ENCODE measurements at places on chromosomes 11 and 22.

- DNase-seq, result no peak
Observed at GRCh38 chr11:45896422-45896984, 10.6 kb downstream of the FREY1 start.

GRCh38 chr11:47127213-47127612 is 49.5 kb downstream of the ARFGAP2 start:
- no peak for DNase-seq

DNA sequence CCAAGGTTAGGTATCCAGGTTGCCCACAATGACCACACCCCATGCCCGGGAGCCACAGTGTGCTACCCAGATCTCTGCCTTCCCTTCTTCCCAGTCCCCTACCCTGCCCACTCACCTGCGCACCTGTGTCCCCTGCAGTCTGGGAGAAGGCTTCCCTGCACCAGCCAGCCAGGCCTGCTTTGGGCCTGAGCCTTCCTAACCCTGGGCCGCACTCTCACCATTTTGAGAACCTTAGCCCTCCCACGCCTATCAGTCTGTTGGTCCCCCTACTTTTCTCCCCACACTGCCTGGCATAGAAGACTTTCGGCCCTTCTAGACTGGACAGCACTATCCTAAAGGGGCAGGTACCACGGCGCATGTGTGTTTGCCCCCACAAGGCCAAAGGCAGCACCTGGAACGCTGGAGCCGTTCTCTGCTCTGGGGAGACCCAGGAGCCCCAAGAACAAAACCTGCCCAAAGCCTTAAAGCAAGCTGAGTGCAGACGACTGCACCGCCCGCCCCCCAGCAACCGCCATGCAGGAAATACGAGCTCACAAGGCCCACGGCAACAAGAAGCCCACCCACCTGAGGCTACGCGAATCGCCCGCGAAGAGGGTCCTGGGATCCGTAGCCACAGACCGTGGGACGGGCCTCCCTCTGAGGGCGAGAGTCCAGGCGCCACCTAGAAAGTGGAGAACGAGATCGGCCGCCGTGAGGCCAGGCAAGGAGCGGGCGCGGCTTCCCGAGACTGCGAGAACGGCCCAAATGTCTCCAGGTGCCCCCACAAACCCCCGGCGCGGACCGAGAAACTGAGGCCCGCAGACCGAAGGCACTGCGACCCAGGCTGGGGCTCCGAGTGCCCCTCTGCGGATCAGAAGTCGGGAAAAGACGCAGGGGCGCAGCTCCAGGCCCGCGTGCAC is 546 bp downstream of the GNB1L start:
- no peak for DNase-seq

GRCh38 chr22:50189849-50190181 is 4.1 kb downstream of the TRABD start:
- DNase-seq, result no peak

- no peak for DNase-seq
Observed at GRCh38 chr22:20648306-20648903, 125.5 kb upstream of the SERPIND1 start.

- DNase-seq, result no peak
Observed at GRCh38 chr11:60367009-60367408, 11.3 kb upstream of the MS4A7 start.

- DNase-seq, result no peak
Observed at GRCh38 chr22:18075720-18076497, 1.9 kb upstream of the PEX26 start.

DNA sequence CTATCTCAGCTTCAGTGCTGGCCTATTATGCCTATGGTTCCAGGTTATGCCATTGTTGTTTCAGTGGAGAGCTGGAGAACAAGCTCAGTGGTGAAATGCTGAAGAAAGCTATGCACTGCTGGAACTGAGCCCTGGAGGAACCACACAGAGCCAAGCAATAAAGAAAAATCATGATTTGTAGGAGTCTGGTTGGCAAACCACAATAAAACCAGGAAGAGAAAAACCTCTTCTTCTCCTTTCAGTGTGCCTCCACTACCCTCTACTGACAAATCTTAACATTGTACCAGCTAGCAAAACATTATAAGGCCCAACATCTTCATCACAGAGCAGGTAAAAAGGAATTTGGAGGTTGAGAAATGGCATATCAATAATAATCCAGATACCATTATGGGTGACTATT is 5.3 kb downstream of the OR51F2 start:
- no peak for DNase-seq

- no peak for DNase-seq
Observed at GRCh38 chr22:28710576-28711191, 30.9 kb downstream of the CHEK2 start.

DNA sequence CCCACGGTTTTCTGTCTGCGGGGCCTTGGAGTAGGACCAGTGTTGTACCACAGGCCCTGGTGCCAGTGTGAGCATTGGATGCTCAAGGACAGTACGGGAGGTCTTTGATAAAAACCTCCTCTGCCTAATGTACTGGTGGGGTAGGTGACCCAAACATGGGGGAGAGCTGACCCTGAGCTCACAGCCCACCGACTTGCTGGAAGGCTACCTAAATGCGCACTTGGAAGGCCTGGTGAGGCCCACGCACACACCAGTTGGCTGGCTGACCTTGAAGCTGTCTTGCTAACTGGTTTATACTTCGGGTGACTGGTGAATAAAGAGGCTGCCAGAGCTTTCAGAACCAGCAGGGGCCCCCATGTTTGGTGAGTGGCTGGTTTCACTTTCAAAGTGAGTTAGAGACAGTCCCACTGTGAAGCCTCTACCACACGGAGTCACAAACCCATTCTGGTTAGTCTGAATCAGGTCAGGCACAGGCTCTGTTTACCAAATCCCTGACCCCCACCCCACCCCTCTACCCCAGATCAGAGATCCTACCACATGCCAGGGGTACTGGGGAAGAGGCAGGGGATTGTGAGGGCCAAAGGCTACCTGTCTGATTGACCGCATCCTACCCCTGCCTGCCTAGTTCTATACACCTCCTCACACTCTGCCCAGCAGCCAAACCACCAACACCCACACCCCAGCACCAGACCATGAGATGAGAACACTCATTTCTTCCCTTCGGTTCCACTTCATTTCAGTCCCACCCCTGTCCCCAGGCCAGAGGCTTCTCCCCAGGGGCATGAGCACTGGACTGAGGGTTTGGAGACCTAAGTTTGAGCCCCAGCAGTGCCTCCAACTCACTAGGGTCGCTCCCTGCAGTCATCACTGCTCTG is 12.7 kb upstream of the IL2RB start:
- peak; percentile 73 for DNase-seq

GRCh38 chr22:50361688-50362087 is 18.6 kb downstream of the PPP6R2 start:
- DNase-seq, result no peak

DNA sequence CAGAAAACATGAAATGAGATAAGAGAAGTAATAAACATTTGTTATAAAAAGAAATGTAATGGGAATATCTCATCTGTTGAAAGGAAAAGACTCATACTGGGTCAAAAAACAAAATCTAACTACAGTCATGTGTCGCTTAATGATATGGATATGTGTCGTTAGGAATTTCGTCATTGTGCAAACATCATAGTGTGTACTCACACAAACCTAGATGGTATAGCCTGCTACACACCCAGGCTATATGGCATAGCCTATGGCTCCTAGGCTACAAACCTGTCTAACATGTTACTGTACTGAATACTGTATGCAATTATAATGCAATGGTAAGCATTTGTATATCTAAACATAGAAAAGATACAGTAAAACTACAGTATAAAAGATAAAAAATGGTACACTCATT is 89.8 kb upstream of the ZC3H12C start:
- DNase-seq, result no peak

- DNase-seq, result no peak
Observed at GRCh38 chr11:60594998-60595642, 79.9 kb downstream of the MS4A13 start.

DNA sequence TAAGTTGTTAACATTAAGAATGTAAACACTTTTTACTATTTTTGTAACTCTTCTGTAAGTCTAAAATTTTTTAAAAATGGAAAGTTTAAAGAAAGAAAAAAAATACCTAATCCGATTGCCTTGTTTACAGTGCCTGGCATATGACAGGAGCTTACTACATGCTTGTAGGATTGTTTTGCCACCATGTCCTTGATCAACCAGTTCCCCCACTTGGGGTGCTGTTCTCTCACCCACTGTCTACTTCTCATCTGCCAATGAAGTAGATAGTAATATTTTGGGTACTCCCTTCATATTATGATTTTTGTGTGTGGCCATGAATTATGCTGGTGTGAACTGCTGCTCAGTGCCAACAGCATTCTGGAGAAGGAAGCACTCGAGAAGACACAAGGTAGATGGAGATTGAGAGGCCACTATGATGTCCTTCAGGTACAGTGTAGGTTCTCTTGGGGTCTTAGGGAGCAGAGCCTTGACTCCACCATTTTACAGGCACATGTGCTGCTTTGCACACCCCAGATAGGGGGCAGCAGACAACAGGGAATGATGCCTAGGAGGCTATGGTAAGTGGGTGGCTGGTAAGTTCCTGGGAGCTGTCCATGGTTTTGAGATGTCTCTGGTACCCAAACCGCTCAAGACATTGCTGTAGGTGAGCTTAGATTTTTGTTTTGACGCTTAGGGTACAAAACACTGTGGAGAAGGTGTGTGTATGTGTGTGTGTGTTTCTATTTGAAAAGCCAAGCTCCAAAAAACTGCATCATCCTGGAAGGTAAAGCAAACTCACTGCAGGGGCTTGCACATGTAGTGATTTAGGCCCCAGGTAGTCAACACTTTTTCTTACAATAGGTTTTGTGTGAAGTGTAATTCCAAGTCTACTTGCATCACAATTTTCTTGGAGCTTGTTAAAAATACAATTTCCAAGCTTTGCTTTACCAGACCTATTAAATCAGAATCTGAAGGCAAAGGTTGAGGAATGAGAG is 494.5 kb upstream of the LARGE1 start:
- DNase-seq, result peak; percentile 20

DNA sequence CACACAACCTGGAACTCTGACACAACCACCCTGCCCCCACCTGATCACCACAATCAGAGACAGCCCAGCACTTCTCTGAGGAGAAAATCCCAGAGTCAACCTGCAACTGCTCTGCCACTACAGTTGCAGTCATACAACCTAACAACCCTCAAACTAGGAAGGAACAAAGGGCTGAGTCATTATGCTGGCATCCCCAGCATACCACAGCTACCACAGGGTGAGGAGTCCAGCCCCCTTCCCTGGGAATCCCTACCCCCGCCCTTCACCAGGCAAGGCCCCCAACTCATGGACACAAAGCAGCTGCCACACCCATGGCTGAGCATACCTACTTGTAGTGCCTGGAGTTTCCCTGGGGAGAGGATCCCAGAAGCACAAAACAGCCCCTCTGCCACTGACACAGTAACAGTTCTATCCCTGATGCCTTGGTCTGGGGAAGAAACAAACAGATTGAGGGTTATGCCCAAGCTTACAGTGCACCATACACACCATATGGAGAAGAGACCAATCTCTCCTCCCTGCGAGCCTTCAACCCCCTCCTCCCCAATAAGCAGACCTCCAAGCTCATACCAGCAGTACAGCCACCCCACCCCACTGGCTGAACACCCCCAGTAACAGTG is 68.5 kb upstream of the C11orf58 start:
- DNase-seq, result no peak

- no peak for DNase-seq
Observed at GRCh38 chr11:45369313-45369712, 83.2 kb upstream of the SYT13 start.

DNA sequence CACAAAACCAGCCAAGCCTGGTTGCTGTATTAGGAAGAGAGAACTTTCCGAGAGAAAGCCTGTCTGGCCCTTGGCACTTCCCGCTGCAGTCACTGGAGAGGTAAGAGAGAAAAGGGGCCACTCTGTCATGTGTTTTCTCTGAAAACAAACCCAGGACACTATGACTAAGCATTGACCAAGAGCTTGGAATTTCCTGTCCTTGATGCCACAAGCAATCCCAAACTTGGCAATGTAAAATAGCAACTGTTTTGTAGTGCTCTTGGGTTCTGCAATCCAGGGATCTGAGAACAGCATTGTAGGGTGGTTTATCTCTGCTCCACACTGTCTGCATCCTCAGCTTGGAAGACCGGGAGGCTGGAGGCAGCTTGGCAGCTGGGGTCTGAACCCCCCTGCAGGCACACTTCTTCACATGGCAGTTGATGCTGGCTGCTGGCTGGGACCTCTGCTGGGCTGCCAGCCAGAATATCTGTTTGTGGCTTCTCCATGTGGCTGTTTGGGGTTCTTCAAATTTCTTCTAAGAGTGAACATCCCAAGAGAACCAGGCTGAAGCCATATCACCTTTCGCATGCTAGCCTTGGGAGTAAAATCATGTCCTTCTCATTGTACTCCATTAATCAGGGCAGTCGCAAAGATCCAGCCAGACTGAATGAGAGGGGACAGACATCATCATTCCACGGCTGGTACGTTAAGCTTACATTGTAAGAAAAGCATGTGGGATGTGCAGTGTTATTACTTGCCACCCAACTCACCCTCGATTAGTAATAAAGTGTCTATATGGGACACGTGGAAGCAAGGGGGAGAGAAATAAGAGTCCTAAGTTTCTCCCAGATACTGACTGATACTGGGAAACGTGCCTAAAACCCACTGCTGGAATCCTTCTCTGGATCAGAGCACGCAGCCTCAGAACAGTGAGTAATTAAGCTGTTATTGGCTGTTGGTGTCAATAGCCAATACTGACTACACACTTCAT is 537.4 kb upstream of the B3GAT1 start:
- DNase-seq, result no peak

- DNase-seq, result no peak
Observed at GRCh38 chr11:94089341-94089740, 39.3 kb upstream of the PANX1 start.

GRCh38 chr11:86799680-86800075 is 664 bp upstream of the PRSS23 start:
- no peak for DNase-seq
